ENCODE measurements at places on chromosomes 3 and 15. TPM values are rescaled to one million over a fixed set of nuclear protein-coding genes. Genes with fewer than 3 reads are reported as not detected.

The PSTPIP1 gene
- 123 TPM for total RNA-seq

DNA sequence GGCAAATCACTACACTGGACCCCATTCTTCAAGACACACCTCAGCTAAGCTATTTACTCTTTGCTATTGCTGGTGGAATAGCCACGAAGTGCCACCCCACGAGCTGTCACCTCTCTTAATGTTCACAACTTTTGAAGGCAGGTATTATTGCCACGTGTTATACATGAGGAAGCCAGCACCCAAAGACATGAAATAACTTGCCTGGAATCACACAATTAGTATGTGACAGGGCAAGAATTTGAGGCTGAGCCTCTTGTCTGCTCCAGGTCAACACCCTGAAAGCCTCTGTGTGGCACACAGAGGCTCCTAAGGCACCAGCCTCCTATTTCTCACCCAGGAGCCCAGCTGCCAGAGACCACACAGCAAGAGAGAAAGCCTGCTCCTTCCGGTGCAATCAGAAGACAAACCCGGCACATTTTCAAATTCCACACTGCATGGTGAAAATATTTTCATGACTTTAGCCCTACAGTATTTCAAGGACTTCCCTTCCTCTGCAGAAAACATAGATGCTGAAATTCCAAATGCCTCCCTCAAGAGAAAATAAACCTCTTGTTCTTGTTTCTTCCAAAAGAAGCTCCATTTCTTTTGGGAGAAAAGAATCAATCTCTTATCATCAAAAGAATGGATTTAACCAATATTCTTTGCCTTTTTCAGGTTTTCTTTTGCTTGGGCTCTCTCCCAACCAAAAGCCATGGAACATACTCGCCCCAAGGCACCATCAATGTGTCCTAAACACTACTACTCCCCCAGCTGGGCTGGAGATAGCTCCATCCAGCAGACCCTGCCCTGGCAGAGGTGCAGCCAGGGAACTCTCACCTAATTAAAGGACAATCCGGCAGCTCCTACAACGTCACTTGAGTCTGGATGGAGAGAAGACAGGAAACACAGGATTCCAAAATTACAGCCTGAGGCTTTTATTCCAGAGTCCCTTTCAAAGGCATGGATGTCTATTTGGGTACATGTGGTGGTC lies 84.7 kb upstream of the THBS1 start:
- DNase-seq = no peak

The APBA2 gene
- 18.0 TPM for total RNA-seq

DNA sequence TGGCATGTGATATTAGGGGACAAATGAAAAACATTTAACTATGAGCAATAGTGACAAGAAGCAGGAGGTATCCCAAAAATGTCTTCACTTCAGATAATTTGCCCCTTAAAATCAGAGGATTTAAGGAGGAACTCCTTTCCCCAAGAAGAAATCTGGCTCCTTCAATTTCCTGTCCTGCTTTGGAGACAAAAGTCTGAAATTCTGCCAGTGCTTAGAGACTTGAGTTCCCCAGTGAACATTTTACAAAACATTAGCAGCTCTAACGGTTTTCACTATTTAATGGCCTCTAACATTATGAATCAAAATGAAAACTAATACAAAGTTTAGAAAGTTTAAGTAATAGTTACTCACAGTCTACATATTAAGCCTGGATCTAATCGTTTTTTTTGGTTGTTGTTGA lies 40.3 kb upstream of the ZNF385D start:
- DNase-seq = no peak

GRCh38 chr15:71261909-71262308 lies 146.6 kb downstream of the THSD4 start:
- no peak for DNase-seq

DNA sequence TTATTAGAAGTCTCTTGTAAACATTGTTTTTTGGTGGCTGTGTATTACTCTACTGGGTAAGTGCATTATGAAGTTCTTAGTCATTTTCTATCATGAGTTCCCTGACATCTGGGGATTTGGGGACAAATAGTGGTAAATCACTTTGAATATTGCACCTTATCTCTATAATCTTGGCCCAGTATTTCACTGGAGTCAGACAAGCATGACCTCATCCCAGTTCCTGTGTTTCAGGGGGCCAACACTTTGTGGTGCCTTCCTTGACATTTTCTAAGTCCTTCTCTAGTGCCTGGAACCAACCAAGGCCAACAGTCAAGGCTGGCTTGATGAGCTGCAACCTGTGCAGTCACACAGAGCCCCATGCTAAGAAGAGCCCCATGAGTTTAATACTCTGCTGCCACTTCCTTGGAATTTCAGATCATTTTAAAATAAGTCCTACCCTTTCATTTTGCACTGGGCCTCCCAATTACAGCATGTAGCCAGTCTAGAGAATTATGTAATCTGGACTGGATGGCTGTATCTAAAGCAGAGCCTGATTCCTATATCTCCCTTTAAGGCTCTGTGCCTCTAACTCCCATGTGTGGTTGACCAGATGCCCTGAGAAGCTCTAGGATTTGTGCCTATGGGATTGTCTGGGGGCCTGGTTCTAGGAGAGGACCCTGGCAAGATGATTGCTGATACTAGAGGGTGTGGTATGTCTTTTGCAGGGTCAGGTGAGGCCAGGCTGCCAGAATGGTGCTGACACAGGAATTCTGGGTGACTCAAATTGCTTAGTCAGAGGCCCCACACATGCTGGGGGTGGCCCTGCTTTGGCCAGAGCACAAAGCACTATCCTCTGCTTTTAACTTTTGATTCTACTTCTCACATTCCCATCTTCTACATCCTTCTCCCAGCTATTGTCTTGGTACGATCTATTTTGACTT lies 319.6 kb upstream of the TBC1D5 start:
- DNase-seq = no peak

DNA sequence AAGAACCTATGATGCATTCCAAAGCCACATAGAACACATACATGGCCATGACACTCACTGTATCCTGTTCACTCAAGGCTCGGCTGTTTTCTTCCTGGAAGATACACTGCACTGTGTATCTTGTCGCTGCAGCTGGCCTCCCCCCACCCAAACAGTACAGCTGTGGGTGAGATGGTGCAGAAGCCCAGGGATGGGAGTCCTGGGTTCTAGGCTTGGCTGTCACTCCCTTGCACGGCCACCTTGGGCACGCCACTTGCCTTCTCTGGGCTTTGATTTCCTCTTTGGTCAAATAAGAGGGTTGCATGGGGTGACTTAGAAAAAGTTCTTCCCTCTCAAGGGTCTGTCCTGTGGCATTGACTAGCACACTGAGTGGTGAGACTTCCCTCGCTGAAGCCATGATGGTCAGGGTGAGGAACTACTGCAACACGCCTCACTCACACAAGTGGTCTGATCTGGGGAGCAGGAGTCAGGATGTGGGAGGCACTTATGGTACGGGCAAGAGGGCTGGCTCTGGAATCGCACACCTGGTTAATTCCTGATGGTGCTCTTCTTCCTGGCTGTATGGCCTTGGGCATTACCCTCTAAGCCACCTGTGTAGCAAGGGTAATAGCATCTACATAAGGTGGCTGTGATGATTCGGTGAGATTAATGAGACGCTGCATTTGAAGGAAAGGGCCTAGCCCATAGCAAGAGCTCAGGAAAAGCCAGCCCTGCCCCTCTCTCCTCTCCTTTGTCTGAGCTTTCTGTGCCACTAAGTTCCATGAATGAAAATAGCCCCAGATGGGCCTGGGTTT lies 44.0 kb downstream of the ANP32A start:
- no peak for DNase-seq

The APOD gene
- total RNA-seq = 0.20 TPM

The MYEF2 gene
- total RNA-seq = 9.8 TPM

GRCh38 chr3:20137647-20138046 lies 48.4 kb downstream of the SGO1 start:
- no peak for DNase-seq

- DNase-seq = no peak
These were observed 277.4 kb downstream of the ROBO1 start for GRCh38 chr3:79490165-79491028.

DNA sequence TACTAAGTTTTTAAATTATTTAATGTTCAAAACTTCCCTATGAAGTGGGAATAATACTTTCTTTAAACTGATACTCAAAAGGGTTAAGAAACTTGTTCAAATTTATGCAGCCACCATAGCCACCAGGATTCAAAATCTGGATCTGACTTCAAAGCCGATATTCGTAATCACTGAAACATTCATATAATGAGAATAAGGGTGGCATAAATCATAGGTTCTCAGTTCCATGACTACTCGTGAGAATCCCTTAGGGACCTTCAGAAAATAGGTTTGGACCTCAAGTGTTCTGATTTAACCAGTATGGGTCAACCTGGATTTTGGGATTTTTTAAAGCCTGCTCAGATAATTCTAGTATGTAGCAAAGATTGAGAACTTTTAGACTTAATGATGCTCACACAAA lies 160.6 kb downstream of the RBMS3 start:
- no peak for DNase-seq

The CEMIP gene
- not detected for total RNA-seq

The HRG gene
- not detected for total RNA-seq

The ADAMTS17 gene
- total RNA-seq = 1.2 TPM

The ATG3 gene
- total RNA-seq = 75.4 TPM

The CCR4 gene
- 113 TPM for total RNA-seq

GRCh38 chr15:88571153-88571851 lies 24.8 kb upstream of the DET1 start:
- DNase-seq = no peak

The GOLGA8J gene
- not detected for total RNA-seq

DNA sequence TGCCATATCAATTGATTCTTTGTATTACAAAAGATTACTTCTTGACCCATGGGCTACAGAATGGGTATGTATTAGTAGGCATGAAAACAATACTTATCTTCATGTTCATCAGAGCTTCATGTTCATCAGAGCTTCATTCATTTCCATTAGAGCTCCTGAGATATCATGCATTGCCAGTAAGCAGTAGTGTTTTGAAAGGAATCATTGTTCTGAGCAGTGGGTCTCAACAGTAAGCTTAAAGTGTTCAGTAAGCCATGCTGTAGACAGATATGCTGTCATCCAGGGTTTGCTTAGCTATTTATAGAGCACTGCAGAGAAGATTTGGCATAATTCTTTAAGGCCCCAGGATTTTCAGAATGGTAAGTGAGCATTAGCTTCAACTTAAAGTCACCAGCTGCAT lies 596.1 kb downstream of the ZNF385D start:
- no peak for DNase-seq

DNA sequence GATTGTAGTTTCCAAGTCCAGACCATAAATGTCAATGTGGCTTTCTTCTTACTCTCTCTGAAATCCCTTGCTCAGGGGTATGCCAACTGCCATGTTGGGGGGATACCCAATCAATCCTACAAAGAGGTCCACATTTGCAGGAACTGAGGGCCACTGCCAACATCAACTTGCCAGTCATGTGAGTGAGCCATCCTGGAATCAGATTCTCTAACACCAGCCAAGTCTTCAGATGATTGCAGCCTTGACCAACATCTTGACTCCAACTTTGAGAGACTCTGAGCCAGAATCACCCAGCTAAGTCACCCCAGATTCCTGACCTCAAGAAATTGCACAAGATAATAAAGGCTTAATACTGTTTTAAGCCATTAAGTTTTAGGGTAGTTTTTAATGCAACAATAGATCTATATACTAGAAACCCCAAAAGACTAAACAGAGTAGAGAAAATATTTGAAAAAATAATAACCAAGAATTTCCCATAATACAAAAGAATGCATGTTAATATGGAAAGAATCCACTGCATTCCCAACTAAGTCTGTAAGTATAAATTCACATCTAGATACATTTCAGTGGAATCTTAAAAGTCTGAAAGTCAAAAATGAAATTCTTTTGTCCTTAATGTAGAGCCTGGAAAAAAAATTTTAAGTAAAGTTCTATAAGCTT lies 22.4 kb downstream of the ISG20 start:
- DNase-seq = no peak

- DNase-seq = no peak
These were observed 172.2 kb upstream of the STRIT1 start for GRCh38 chr3:155465664-155466063.

The DNAH12 gene
- total RNA-seq = 0.09 TPM

DNA sequence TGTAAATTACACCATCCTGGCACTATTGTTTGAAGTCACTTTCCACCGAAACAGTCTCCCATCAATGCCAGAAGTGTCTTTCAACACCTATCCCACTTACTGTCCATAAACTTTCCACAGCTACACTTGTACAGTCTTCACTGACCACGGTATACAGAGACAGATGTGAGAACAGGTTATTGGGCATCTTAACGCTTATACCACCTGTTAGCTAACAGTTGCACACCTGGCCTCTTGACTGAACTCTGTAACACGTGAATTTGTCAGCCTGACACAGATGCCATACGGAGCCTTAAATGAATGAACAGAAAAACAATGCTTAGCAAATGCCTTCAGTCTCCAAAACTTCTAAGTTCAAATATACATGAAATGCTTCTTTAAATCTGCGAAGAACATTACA lies 440.5 kb downstream of the SHQ1 start:
- no peak for DNase-seq

Measured in CD8-positive, alpha-beta memory T cell (primary cell).